ENCODE measurements at places on chromosomes 2 and 18.

DNA sequence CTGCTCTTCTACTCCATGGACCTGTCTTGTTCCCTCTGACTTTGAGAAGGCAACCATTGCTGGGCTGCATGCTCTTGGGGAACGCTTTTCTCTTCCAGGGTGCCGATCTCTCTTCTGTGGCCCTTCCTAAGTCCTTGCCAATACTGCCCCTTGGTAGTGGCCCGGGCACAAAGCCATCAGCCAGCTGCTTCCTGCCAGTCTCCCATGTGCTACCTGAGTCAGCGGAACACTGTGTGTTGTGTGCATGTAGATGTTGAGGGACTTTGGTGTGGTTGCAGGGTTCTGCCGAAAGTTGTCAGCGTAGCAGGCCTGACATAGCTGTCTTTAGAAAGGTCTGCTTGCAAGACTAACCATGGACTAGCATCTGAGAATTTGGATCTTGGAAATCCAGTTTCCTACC, 35.4 kb downstream of the MGAT5 start:
- no peak for DNase-seq

DNA sequence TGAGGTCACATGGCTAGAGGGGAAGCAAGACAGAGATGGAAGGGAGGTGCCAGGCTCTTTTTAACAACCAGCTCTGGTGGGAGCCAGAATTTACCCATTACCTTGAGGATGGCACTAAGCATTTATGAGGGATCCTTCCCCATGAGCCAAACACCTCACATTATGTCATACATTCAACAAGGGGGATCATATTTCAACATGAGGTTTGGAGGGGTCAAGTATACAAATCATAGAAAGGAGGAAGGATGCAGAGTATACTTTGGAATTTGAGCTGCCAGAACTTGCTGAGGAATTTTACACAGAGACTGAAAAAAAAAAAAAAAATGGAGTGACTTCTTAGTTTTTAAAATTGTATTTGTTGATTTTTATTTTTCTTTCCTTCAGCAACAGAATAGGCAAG, 891.4 kb downstream of the CCDC85A start:
- DNase-seq = no peak

- no peak for DNase-seq
Observed at GRCh38 chr18:11336241-11336640, 186.9 kb upstream of the PIEZO2 start.

DNA sequence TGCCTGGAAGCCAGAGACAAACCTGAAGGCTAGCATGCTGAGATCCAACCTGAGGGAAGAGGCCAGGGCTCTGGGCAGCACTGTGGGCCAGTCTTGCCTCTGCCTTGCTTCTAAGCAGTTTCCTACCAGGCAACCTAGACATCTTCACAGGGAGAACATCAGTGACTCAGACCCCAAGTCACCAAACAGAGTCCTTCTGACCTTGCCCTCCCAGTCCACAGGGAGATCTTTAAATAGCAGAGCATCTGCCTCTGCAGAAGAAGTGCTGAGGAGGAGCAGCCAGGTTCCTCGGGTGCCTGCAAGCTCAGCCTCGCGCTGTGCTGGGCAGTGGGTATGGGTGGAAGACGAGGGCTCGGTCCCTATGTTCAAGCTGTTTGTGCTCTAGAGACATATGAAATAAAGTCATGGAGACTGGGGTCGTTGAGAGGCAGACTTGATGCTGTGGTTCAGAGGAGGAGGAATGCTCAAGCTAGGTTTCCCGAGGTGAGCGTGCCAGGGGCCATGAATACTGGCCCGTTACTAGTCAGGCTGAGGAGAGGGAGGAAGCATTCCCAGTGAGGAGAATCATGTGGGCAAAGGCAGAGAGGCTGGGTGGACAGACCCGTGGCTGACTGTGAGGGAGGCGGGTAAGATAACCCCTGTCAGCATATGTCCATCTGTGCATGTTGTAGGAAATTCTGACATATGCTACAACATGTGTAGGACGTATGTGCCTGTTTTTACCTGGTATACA, 66.5 kb downstream of the BOLA3 start:
- no peak for DNase-seq

GRCh38 chr2:176283291-176284068, 14.2 kb downstream of the MTX2 start:
- no peak for DNase-seq

DNA sequence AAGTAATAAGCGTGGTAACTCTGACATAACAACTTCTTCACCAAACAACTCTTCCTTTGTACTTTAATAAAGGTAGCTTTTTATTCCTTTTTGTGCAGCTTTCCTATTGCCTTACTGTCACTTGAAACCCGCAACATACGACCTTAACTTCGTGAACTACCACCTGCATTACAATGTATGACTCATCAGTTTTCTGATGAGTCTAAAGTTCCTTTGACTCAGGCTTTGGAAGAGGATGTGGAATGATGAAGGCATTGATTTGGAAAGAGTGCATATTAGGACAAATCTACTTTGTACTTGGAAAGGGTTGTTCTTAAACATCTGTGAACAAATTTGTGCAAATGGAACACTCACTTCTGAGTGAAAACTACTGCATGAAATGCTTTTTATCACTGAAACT, 1012.1 kb downstream of the TMEM182 start:
- DNase-seq = no peak

Measured in stimulated activated CD8-positive, alpha-beta memory T cell treated with anti-CD3 and anti-CD28 coated beads, Interleukin-7, amount 100 ng/mL, for 1 hour (primary cell).